ENCODE measurements at places on chromosomes 1 and 21.

DNA sequence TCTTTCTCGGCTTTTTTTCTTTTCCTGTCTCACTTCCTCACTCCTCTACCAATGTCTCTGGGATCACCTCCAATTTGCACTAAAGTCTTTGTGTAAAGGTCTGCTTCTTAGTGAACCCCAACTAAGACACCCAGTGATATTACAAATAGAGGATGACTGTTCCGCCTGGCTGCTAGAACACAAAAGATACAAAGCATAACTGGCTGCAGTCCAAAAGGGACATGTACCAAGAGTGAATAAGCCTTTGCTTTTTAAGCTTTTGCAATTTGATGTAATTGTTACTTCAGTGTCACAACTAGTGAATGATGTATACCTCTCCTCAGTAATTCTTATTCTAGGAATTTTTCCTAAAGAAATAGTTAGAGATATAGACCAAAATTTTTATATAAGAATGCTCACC is 82.8 kb upstream of the BEND5 start:
- DNase-seq: peak; percentile 70

GRCh38 chr1:67058242-67058641 is 4.3 kb upstream of the SLC35D1 start:
- DNase-seq: peak; percentile 7

DNA sequence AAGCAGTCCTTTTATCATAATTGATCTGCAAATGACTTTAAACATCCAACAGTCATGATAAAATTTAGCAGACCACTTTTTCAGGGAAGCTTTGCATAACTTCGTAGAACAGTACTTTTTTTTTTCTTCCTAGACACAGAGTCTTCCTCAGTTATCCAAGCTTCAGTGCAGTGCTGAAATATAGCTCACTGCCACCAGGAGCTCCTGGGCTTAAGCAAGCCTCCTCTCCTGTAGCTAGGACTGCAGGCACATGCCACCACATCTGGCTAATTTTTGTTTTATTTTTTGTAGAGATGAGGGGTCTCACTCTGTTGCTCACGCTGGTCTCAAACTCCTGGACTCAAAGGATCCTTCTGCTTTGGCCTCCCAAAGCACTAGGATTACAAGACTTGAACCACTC is 3.8 kb downstream of the F13B start:
- no peak for DNase-seq

DNA sequence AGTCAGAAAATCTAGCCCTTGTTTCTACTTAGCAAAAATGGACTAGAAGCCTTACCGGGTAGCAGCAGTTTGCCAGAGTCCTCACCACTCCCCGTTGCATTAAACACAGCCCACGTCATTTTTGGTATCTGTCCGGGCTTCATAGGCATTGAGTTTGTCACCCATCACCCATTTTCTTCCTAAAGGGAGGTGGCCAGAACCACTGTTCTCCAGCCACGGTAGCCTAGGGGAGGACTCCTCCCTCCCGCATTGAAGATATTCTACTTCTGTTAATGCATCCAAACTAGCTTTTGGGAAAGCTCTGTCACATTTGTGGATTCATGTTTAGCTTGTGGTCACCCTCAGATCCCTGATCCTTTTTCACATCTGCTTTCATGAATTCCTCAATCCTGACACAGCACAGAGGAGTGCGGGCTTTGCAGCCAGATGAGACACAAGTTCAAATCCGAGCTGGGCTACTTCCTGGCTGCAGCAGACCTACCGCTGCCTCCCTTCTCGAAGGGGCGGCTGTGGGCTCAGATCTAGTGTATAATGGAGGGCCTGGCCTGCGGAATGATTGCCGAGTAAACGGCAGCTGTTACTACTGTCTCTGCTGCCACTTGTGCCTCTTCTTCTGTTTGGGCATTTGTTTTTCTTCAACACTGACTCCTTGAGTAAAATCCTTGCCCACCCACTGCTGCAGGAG is 63.2 kb upstream of the EFHD2 start:
- DNase-seq: no peak

GRCh38 chr1:246837418-246838117 is 94.2 kb downstream of the AHCTF1 start:
- no peak for DNase-seq

DNA sequence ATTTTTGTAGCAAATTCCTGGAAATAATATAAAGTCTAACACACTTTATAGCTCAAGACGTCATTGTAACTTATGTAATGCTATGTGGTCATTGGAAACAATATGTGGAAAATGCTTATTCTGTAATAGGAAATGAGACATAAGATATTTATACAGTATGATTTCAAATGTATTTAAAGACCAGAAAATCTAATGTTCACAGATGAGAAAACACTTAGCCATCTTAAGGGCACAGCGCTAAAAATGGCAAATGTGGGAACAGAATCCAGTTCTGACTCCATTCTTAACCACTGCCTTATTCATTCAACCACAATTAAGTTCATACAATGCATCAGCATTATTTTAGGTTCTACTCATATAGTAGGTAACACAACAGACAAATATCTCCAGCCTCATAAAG is 12.5 kb downstream of the CSDE1 start:
- DNase-seq: no peak

DNA sequence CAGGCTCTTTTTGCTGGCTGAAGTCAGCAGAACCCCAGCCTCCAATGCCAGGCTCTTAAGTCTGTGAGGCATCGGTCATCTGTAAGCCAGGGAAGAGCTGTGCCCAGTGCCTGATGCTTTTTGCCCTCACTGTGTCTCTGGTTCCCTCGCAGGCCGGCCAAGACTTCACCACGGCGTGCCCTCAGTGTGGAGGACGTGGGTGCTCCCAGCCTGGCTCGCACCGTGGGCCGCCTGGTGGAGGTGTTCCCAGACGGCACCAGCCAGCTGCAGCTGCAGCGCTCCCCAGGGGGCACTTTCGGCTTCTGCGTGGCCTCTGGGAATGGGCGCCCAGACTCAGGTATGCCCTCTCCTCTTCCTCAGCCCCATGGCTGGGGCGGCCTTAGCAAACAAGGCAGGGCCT is 32.5 kb downstream of the KIAA1614 start:
- no peak for DNase-seq

All from NCI-H748 treated with DMSO at 0.1 percent for 48 hours (cell line).